ENCODE measurements at places on chromosomes 6 and 20.

DNA sequence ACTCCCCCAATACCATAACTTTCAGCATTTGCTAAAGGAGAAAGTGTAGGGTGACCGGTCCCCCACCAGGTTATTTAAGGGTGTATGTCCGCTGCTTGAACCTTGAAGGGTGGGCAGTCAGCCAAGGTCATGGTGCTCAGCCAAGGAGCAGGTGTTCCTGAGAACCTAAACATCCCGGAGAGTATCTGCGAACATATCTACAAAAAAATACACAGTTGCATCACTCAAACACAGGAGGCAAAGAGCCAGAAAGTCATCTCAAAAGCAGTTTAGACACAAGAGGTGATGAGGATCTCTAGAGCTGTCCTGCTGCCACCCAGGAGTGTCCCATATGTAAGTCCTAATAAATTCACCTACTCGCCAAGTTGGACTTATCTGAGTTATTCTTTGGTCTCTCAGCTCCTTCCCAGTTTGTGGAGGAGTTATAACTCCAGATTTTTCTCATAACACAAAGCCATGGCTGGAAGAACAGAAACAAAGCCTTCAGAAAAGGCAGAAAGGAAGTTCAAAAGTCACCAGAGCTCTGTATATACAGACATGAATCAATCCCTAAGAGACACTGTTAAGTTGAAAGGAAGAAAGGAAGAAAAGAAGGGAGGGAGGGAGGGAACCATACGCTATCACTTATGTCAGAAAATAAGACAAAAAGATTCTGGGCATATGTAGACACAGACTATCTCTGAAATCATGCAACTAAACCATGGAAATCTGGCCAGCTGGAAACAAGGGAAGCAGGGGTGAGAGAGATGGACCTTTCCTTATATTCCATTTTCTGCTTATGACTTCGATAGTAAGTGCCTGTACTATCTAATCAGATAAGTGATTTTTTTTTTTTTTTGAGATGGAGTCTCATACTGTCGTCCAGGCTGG is 11.3 kb downstream of the MBOAT1 start:
- no peak for DNase-seq

GRCh38 chr6:30750379-30750668 is 6.0 kb upstream of the IER3 start:
- no peak for DNase-seq

DNA sequence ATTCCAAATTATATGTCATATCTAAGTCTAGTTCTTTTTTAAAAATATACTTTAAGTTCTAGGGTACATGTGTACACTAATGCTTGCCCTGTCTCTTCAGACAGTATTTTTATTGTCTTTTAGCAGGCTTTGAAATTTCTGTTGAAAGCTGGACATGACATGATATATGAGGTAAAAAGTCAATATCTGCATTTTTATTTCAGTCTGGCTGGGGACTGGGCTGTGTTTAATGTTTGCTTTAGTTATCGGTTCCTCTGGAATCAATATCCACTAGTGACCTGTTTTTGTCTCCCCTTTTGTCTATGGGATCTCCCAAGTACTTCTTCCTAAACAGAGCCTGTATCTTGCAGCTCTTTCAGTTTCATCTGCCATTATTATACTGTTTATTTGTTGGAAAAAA is 786.2 kb upstream of the GJE1 start:
- DNase-seq: no peak

DNA sequence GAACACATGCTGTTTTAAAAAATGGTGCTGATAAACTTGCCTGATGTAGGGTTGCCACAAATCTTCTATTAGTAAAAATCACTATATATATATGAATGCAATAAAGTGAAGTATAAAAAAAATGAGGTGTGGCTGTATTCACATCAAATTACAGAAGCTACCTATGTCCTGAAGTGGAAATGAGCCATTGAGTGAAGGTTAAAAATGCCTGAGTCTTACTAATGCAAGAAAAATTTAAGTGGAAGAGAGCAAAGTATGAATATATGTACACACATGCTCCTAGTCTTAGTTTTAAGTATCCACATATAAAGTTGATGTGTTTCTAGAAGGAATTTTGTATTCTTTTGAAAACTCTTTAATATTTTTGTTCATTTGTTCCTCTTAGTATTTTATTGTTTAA is 808.3 kb upstream of the MAN1A1 start:
- DNase-seq: no peak

GRCh38 chr6:128209771-128210170 is 308.9 kb upstream of the THEMIS start:
- no peak for DNase-seq

GRCh38 chr20:5524896-5525295 is 208.1 kb upstream of the PROKR2 start:
- no peak for DNase-seq

DNA sequence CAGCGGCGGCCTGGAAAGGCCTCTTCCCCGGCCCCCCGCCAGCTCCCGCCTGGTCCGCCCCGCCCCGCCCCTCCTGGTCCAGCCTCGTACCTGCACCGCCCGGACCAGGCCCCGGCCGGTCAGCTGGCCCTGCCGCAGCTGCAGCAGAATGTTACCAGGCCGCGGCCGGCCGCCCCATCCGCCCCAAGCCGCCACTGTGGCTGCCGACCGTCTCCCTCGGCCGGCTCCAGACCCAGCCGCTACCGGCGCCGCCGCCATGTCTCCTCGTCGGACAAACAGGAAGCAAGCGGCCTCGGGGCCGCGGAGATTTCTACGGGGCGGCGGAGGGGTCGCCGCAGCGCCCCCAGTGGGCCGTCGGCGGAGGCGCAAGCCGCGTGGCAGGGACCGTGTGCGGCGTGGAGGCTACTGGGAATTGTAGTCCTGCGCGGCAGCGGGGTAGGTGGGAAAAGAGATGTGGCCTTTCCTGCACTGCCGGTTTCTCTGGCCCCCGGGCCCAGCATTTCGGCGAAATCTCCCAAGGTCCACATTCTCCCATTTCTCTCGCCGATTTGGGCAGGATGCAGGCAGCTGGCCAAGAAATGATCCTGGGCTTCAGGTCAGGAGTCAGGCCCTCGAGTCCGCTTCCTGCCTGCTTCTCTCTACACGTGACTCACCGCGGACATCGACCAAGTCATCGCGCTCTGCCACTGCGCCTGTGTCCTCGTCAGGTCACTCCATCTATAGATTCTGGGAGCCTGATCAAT is at the start of gene TRPC4AP:
TSS of gene TRPC4AP (minus strand) at position 284 of the 743 bp plus-strand sequence. CDS start at position 258, 26 bp downstream.
- peak; percentile 95 for DNase-seq

DNA sequence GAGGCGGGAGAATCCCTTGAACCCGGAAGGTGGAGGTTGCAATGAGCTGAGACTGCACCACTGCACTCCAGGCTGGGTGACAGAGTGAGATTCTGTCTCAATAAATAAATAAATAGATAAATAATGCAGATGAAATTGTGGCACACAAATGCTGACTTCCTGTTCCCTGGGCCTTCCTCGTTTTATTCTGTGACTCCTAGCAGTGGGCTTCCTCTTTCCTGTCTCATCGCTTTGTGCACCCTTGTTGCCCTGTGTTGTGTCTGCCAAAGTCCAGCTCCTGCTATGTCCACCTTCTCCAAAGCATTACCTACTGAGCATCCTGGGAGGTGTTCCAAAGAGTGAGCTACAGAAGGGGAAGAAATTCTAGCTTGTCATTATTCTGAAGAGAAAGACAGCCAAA is 100.2 kb upstream of the TIAM2 start:
- no peak for DNase-seq

DNA sequence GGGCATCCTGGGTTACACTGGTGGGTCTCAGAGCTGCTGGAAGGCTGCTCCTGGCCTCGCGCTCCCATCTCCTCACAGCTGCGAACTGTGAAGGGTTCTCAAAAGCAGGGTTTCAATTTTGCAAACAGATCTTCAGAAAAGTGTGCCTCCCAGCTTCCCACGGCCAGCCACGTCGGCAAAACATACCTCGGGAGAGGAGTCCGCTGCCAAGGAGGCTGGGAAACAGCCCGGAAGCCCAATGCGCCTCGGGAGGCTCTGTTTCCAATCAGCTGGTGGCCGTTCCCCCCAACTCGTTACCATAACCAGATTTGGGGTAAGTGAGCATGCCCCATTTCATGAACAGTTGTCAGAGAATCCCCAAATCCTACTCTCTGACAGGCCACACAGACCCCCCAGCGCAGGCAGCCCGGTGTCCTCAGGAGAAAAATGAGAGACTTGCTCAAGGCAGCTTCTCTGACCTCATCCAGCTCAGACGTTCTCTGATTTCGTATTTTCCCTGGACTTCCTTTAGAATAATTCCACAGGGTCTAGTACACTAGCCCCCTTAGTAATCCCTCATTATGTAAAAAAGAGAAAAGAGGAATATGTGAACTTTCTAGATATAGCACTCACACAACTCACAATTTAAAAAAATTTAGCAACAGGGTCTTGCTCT is 98.4 kb downstream of the SNX5 start:
- no peak for DNase-seq

- DNase-seq: no peak
Measured at GRCh38 chr20:46357030-46357514, 48.8 kb upstream of the CDH22 start.

- peak; percentile 81 for DNase-seq
Measured at GRCh38 chr6:27495386-27496135, 22.7 kb upstream of the ZNF184 start.

DNA sequence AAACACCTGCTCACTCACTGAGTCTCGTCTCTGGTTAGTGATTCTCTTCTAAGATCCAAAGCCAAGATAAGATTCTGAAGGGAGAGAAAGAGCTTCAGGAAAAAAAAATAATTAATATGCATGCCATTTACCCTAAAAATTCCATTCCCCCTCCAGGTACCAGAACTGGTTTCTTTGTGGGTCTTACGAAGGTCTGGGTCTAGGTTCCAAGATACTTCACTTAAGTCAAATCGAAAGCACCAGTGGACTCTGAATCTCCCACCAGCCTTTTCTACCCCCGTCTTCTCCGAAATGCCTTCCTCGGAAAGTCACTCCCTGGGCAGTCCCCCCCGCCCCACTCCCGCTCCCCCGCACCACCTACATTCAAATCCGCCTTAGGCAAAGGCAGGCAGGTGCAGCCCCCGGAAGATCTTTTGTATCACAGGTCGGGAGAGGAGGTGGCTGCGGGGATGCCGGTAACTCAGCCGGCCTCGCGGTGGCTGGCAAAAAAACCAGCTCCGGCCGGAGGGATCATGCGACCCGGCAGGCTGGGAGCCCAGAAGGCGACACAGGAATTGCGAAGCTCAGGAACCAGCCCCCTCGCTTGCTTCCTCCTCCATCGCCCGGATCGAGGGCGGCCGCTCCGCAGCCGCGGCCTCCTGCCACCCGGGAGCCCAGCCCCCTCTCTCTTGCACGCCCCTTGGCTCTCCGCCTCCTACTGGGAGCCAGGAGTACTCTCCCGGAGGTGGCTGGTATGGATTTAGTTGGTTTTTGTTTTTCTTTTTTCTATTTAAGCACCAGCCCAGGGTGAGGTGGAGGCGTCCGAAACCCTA is at the start of gene BCL2L1:
TSS of gene BCL2L1 (minus strand) at position 612 of the 812 bp plus-strand sequence. CDS start 650 bp downstream, outside the sequence.
- peak; percentile 92 for DNase-seq

DNA sequence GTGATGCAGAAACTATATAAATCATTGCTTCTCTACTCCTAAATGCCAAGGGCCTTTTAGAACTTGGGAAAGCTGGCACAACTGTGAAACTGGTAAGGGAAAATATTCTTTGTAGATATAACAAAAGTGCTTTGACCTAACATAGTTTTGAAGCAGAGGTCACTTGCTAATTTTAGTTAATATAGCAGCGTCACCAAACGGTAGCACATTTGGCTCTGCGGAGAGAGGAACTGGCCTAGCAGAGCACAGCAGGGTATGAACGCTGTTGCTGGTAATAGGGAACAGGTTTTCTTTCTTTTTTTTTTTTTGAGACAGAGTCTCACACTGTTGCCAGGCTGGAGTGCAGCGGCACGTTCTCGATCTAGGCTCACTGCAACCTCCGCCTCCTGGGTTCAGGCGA is 67.4 kb downstream of the ECT2L start:
- DNase-seq: no peak

DNA sequence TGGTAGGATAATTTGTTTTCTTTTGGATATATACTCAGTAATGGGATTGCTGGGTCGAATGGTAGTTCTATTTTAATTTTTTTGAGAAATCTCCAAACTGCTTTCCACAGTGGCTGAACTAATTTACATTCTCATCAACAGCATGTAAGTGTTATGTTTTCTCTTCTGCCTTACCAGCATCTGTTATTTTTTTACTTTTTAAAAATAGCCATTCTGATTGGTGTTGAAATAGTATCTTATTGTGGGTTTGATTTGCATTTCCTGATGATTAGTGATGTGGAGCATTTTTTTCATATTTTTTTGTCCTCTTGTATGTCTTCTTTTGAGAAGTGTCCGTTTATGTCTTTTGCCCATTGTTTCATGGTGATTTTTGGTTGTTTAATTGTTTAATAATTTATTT is 11.9 kb downstream of the HINT3 start:
- no peak for DNase-seq

GRCh38 chr6:40440053-40440452 is 147.1 kb downstream of the LRFN2 start:
- no peak for DNase-seq

DNA sequence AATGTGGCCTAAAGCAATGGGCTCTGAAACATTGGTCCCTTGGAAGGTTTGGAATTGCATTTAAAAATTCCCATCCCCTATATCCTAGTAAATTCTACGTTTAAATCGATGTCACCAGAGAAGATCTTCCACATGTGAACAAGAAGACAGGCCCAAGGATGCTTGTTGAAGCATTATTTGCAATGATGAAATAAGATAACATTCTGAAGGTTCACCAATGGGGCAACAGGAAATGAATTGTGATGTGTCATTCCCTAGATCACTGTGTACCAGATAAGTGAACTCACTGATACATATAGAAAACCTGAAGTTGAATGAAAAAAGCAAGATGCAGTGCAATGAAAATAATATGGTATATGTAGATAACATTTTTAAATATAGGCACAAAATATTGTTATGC is 464.3 kb upstream of the BTBD3 start:
- DNase-seq: no peak

DNA sequence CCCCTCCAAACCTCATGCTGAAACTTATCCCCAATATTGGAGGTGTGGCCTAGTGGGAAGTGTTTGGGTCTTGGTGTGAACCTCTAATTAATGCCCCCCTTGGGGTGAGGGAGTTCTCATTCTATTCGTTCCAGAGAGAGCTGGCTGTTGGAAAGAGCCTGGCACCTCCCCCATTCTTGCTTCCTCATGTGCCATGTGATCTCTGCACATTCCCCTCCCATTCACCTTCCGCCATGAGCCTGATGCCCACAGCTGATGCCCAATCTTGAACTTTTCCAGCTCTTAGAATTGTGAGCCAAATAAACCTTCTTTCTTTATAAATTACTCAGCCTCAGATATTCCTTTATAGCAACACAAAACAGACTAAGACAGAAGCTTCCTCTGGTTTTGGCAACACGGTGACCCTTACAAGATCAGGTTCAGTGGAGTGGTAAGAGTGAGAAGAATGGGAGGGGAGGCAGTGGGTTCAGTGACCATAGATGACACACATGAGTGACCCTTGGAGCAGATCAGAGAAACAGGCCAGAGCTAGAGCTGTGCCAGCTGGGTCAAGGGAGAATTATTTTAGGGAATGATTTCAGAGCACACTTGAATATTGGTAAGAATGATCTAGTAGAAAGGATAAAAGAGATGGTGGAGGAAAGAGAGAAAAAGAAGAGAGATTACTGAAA is 176.4 kb downstream of the LY86 start:
- no peak for DNase-seq

GRCh38 chr6:36607683-36608386 is 13.7 kb downstream of the SRSF3 start:
- DNase-seq: no peak

Measured in neural progenitor cell (in vitro differentiated cells).